ENCODE measurements at places on chromosomes 4 and X.

- no peak for DNase-seq
Observed at GRCh38 chr4:5756271-5756670, 45.3 kb downstream of the EVC start.

DNA sequence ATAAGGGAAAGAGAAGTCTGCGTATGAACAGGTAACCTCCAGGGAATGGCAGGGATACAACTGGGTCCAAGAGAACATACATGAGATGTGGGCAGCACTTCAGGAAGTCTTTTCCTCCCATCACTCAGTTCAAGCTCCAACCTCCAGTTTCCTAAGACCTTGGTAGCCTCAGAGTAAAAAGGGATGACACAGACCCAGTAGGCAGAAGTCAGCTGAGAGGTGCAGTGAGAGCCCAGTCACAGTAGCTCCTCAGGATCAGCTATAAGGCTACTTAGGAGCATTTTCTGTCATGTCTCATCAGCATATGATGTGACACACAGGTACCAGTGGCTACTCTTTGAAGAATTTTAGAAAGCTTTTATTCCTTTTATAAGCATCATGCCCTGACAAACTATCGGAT lies 12.5 kb upstream of the STS start:
- no peak for DNase-seq

DNA sequence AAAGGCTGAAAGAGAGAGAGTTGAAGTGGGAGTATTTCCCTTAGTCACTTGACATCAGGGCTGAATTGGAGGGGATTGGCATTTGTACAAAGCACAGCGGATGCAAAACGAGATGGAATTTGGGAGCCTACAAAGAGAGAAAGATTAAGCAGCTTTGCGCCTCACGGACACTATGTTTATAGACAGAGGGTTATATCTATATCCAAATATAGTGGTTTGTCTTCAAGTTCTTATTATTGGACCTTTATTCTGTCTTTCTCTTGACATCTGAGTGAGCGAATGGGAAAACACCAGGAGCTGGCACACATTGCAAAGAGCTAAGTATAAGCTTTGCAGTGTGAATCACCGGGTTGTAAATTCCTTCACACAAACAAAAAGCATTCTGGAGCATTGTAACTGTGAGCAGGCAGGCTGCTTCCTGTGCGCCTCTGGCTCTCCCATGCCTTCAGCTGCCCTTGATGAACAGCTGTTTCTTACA lies 500.2 kb downstream of the STIM2 start:
- DNase-seq = no peak

GRCh38 chr4:151573945-151574344 lies 165.0 kb downstream of the FHIP1A start:
- DNase-seq = no peak

DNA sequence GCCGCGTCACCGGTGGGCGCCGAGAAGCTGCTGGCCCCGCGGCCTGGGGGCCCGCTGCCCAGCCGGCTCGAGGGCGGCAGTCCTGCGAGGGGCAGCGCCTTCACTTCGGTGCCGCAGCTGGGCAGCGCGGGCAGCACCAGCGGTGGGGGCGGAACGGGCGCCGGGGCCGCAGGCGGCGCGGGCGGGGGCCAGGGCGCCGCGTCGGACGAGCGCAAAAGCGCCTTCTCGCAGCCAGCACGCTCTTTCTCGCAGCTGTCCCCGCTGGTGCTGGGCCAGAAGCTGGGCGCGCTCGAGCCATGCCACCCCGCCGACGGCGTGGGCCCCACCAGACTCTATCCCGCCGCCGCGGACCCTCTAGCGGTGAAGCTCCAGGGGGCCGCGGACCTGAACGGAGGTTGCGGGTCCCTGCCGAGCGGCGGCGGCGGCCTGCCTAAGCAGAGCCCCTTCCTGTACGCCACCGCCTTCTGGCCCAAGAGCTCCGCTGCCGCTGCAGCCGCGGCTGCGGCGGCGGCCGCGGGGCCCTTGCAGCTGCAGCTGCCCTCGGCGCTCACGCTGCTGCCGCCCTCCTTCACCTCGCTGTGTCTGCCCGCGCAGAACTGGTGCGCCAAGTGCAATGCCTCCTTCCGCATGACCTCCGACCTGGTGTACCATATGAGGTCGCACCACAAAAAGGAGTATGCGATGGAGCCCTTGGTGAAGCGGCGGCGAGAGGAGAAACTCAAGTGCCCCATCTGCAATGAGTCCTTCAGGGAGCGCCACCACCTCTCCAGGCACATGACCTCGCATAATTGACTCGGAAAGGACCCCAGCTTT lies 5.6 kb downstream of the PRDM8 start:
- DNase-seq = peak; percentile 91

DNA sequence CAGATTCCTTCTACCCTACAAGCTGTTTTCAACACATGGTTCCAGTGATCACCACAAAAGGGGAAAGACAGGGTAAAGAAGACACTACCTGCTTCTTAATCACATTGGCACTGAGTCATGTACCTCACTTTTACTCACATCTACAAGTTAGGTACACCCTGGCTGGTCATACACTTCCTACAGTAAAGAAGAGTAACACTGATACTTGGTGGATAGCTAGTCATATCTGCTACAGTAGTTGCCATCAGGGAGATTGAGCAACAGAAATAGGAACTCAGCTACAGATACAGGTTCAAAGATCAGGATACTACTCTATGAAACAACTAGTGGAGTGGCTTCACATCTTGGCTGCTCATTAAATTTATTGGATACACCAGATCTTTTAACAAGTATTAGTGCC lies 105.4 kb upstream of the DIAPH2 start:
- DNase-seq = no peak

DNA sequence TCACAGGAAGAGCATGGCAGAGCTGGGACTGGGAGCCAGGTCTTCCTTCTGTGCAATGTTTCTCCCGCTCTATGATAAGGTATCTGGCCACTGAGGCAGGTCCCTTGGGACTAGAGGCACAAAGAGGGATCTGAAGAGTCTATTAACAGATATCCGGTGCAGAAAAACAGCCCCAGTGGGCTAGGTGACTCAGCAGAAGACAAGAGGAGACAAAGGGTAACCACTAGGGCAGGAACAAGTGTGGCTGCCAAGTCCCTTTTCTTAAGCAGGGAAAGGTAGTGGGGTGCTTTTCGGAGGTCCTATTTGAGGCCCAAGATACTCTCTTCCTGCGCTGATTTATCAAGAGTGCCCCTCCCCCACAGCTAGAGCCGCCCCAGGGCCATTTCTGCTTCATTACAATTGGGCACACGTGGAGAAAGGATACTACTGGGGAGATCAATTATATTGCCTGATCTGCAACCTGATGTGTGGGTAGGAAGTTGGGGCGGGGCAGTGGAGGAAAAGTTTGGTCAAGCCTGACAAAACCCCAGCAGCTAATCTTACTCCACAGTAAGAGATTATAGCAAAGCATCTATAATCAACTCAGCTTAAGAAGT lies at the start of gene DGAT2L6:
Gene DGAT2L6 (plus strand): TSS at position 546 of the 596 bp plus-strand sequence. CDS start 100 bp downstream, outside the sequence.
- no peak for DNase-seq

DNA sequence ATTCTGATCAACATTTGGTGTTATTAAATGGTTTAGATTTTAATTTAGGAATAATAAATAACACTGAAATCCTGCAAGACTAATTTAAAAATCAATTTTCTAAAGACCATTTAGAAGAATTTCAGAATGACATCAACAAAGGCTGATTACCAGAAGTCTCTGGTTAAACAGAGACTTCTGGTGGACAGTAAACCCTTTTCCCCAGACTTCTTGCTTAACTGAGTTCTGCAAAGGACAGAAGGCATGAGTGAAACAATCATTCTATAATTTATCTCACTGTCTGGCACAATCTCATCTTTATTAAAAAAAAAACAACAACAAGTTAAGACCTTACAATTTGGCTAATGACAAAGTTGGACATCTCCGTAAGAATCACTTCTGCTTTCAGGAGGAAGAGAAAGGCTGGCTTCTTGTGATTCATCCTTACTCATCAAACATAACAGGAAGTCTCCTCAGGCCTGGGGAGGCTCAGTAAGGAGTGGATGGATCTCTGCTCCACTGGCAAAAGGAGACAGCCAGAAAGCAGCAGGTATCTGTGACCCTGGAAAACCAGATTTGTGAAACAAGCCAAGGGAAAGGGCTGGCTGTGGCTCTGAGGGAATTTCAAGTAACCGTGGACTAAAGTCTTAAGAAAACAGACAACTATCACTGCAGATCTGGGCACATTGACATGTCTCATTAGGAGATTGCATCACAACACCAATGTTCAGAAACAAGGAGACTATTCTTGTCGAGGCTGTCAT lies 908 bp upstream of the TLR6 start:
- DNase-seq = no peak

- no peak for DNase-seq
Observed at GRCh38 chr4:78312989-78313753, 238.4 kb upstream of the ANXA3 start.

DNA sequence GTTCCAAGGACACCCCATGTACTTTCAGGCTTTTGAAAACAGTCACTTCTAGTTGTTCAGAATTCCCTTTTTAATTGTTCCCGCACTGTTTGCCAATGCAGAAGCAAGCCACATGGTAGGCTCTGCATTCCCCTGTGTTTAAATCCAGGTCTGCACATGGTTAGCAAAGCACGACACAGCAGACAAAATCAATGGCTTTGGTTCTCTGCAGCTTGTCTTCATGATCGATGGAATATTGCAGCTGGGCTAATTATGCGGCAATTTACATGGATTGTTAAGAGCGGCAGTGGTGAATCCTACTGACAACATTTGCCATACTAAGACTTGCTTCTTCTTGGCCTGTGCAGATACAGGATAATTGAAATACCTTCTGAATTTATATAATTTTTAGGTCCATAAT lies 20.6 kb upstream of the INPP4B start:
- no peak for DNase-seq

- DNase-seq = no peak
Observed at GRCh38 chrX:46965125-46965758, 53.0 kb downstream of the JADE3 start.

DNA sequence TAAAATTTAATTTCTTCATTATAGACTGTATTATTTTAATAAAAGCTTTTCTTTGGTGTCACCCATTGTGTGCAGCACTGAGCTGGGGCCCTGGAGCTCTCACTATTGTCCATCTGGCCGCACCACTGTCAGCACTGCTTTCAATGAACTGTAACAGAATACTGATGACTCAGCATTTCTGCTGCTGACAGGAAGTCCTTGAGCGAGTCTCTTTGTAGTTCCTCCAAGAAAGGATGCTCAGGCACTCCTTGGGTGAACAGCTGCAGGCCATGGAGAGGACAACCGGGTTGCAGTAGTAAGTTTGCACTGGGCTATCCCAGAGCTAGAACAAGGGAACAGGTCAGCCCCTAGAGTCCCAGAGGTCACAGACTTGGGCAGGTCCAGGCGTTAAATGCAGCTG lies 81.6 kb downstream of the SORBS2 start:
- no peak for DNase-seq

DNA sequence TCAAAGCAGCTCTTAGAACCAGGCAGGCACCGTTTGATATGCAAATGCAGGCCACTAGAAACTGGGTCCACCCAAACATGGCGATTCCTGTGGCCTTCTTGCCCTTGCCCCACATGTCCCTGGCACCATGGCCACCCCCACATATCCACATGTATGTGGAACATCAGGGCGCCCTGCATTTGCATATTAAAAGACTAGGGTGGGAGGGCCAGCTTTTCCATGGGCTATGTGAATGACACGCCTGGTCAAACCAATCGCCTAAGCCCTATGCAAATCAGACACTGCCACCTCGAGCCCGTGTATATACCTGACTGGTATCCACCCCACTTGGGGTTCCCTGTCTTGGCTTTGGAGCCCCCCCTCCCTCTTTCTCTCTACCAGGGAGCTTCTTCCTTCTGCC lies 107.0 kb downstream of the ABLIM2 start:
- no peak for DNase-seq

GRCh38 chr4:26058537-26058936 lies 144.5 kb downstream of the SMIM20 start:
- no peak for DNase-seq

- no peak for DNase-seq
Observed at GRCh38 chr4:7281691-7282665, 89.6 kb downstream of the SORCS2 start.

- no peak for DNase-seq
Observed at GRCh38 chr4:140789759-140790158, 33.6 kb upstream of the TBC1D9 start.

DNA sequence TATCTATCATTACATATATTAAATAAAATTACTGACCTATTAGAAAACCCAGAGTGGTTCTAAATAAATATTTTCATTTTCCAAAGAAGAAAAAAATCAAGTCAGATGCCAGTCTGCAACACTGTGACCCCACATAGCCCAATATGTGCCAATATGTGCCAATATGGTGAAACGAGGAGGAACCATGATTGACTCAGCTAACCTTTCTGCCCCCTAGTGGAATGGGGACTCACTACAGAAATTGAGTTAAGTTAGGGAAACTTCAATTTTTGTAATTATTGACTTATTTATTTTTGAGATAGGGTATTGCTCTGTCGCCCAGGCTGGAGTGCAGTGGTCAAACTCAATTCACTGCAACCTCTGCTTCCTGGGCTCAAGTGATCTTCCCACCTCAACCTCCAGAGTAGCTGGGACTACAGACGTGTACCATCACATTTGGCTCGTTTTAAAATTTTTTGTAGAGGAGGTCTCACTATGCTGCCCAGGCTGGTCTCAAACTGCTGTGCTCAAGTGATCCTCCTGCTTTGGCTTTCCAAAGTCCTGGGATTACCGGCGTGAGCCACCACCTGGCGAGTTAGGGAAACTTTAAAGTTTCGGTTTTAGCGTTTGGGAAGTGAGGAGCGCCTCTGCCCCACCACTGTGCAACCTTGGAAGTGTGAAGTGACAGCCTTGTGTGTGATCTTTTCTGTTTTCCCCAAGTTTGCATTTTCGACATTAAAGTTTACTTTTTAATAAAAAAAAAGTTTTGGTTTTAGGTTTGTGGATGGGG lies 116.8 kb upstream of the SHISA3 start:
- peak; percentile 59 for DNase-seq

GRCh38 chrX:5113128-5113527 lies 1115.5 kb downstream of the NLGN4X start:
- DNase-seq = peak; percentile 71

GRCh38 chr4:43525646-43526045 lies 633.1 kb downstream of the GRXCR1 start:
- no peak for DNase-seq

- no peak for DNase-seq
Observed at GRCh38 chr4:98516042-98516440, 142.4 kb downstream of the TSPAN5 start.

GRCh38 chrX:119549327-119550016 lies 15.7 kb downstream of the STEEP1 start:
- DNase-seq = no peak

DNA sequence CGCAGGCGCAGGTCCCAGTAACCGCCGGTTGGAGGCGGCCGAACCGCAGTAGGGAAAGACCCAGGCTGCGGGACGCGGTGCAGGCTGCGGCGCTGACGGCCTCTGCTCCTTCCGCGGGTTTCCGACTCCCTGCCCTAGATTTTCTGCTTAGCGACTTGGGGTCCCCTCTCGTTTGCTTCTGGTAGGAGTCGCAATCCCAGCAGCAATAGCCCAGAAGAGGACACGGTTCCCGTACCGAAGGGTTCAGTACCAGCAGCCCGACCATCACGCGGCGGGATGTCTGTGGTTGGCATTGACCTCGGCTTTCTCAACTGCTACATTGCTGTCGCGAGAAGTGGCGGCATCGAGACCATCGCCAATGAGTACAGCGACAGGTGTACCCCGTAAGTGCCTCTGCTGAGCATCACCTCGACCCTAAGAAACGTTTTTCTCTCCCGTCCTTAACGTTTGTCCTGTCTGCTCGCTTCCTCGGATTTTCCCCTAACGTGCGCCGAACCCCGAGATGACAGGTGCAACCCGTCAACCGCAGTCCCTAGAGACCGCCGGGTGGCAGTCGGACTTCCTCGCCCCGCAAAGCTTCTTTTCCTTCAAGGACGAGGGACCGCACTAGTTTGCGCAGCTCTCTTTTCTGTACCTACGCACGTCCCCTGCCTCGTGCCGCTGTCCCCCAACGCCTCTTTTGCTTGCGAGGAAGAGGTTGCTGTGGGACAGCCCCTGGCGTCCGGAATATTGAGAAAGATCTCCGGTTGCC lies at the start of gene HSPA4L:
Gene HSPA4L (plus strand): TSS at position 48 of the 751 bp plus-strand sequence. CDS start 229 bp downstream, at position 277.
- peak; percentile 84 for DNase-seq
